ENCODE measurements at places on chromosomes 16 and 17.
A peak's percentile ranks its signal among the peaks of the same experiment; 100 is the strongest.

GRCh38 chr16:87250431-87250960 is 66.7 kb downstream of the C16orf95 start:
- DNase-seq, result no peak

- peak; percentile 34 for DNase-seq
Observed at GRCh38 chr17:7261379-7262191, 693 bp downstream of the CLDN7 start.

- DNase-seq, result no peak
Observed at GRCh38 chr16:88384222-88385111, 1.7 kb downstream of the ZNF469 start.

GRCh38 chr17:58112970-58113631 is 29.9 kb downstream of the DYNLL2 start:
- DNase-seq, result peak; percentile 66

- DNase-seq, result peak; percentile 52
Observed at GRCh38 chr17:19003543-19004420, 782 bp downstream of the FAM83G start.

GRCh38 chr17:80708480-80708879 is 163.8 kb downstream of the RPTOR start:
- no peak for DNase-seq

GRCh38 chr17:148757-149156 is 11.4 kb downstream of the SCGB1C2 start:
- no peak for DNase-seq

DNA sequence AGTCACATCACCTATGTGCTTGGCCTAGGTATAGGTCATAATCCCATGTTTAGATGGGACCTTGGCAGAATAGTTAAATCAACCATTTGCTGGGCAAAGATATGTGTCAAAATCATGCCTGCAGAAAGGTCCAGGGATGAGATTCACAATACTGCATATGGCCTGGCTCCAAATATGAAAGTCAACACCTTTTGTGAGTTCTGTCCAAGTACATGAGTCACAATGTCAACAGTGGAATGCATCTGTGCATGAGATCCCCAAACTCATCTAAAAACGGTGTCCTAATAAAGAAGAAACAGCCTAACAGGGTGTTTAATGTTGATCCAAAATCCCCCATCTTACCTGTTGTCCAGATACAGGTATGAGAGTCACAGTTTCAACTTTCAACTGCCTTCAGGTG is 1847.5 kb downstream of the TP53TG3F start:
- DNase-seq, result no peak

DNA sequence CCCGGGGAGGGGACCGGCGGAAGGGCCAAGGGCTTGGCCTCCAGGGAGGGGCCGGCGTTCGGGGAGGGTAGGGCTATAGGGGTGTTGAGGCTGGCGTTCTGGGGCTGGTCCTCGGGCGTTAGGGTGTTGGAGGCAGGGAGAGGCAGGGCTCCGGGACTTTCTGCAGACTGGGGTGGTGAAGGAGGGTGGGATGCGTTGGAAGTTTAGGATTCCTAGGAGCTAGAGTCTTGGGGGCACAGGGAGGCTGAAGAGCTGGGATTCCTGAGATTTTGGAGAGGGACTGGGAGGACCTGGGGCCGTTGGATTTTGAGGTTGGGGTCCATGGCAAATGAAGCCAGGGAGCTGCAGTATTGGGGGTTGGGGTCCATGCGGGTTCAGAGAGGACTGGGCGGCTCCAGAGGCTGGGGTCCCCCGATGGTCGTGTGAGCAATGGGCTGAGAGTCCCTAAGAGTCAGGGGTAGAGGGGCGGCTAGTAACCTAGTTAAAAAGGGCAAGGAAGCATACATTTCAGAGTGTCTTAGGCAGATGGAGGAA is 740 bp downstream of the NFATC2IP start:
- no peak for DNase-seq

DNA sequence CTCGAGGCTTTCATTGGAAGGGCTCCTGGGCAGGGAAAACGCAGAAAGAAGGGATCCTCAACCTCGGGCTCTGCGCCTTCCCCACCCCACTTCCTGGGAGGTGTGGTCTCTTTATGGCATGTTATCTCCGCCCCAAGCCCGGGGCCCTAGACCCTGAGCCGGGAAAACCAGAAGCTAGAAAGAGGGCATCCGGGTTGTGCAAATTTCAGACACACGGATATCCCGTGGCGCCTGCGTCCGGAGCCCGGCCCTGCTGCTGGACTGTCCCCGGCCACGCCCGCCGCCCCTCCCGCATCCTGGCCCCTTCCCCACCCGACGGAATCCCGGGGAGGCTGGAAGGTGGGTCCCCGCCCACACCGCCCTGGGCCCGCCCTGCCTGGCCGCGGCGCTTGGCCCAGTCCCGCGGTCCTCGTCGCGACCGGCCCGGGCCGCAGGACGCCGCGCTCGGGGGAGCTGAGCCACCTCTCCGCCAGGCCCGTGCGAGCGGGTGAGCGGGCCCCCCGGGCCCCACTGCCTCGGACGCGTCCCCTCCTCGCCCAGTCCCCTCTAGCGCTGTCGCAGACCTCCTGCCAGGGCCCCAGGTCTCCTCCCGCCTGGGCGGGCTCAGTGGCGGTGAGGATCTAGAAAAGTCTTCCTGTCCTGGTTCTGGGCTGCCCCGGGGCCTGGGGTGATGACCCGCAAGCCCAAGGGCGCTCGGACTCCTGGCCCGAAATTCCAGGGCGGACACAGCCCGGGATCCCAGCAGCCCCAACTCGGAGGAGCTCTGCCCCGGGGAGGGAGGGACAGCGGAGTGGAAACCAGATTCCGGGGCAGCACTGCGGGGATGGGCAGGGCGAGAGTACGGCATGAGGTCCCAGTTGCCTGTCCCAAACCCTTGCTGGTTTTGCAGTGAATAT is at the start of gene SLC16A5:
TSS of gene SLC16A5 (plus strand) at position 397 of the 896 bp plus-strand sequence. CDS start 5,683 bp downstream, outside the sequence.
- peak; percentile 92 for DNase-seq

GRCh38 chr17:37815536-37815935 is 70.7 kb upstream of the HNF1B start:
- DNase-seq, result no peak

DNA sequence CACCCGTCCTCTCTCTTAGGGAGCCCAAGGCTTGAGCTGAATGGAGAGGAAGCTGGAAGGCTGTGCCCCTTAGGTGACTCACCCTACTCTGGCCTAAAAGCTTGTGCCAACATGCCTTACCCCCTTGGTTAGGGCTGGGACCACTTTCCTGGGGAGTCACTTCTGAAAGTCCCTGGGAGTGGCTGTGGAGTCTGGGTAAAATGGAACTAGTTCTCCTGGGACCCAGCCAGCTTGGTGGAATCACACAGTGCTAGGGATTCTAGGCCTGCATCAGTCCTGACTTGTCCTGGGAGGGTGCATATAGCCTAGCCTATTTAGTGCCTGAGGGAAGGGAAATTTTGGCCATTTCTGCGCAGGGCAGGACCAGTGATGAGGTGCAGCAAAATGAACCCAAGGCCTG is 10.5 kb downstream of the MMP28 start:
- no peak for DNase-seq

GRCh38 chr17:4519361-4519788 is 20.7 kb downstream of the SPNS2 start:
- peak; percentile 71 for DNase-seq

GRCh38 chr16:53453928-53454327 is 19.7 kb downstream of the RBL2 start:
- no peak for DNase-seq

GRCh38 chr17:19630661-19631060 is 17.9 kb upstream of the ALDH3A2 start:
- no peak for DNase-seq

GRCh38 chr16:20415541-20415940 is 6.2 kb downstream of the ACSM5 start:
- DNase-seq, result no peak

GRCh38 chr17:40018211-40019121 is 3.2 kb downstream of the CSF3 start:
- peak; percentile 84 for DNase-seq

DNA sequence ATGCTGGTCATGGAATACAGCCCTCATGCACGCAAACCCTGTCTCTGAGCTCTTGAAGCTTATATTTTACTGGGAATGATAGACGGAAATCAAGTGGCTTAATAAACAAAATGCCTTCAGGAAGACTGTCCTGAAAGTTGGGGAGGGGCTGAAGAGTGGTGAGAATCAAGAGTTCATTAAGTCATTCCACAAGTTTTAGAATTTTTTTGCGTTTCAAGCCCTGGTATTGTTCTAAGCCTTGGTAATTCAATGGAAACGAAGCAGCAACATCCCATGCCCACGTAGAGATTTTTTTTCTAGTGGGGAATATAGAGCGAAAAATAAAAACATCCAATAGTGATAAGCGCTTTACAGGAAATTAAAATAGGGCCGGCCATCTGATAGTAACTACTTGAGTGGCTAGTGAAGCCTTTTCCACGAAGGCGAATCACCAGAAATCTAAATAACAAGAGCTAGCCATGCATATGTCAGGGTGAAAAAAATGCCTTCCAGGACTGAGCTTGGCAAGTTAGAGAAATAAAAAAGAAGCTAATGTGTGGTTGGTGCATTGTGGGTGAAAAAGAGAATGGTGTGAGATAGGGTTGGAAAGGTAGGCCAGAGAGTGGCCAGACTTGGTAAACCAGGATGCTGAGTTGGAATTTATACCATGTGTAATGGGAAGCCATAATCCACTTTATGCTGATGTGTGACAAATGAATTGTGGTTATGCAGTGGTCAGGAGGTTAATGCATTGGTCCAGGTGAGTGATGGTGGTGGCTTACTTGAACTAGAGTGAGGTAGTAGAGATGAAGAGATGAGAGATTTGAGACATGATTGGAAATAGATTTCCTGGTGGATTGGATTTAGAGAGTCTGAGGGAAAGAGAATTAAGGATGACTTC is 772 bp downstream of the PFAS start:
- no peak for DNase-seq

GRCh38 chr16:84637709-84638108 is 10.6 kb upstream of the KLHL36 start:
- DNase-seq, result no peak

DNA sequence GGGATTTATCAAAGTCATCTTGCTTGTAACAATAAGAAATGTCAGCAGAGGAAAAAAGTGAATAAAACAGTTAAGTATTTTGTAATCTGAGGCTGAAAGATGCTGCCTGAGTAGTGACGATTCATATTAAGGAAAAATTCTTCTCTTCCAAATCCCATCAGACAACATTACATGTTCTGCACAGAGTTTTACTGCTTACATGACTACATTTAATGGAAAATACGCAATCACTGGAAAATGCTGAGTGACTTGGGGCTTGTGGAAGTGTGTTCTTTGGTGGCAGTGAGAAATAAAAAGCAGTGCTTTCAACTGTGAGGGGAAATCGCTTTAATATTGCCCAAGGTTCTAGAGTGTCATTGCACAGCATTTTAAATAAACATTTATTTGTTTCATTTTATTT is 1025.2 kb upstream of the GOT2 start:
- DNase-seq, result no peak

DNA sequence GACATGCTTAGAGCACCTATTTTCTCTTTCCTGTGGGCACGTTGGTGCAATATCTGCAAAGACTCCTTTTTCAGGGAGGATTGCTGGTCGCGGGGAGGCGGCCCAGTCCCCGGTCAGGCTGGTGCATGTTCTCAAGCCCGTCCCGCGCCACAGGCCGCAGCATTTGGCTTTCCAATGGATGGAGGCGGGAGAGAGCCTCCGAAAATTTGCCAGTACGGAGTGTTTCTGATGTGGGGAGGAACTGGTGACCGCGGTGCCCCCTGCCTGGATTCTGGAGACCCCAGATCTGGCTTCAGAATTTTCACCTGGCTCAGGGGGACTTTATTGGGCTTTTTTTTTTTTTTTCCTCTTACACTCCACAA is 2.3 kb downstream of the CMIP start:
- DNase-seq, result no peak

GRCh38 chr17:73304971-73305812 is 6.6 kb downstream of the CDC42EP4 start:
- DNase-seq, result peak; percentile 86

DNA sequence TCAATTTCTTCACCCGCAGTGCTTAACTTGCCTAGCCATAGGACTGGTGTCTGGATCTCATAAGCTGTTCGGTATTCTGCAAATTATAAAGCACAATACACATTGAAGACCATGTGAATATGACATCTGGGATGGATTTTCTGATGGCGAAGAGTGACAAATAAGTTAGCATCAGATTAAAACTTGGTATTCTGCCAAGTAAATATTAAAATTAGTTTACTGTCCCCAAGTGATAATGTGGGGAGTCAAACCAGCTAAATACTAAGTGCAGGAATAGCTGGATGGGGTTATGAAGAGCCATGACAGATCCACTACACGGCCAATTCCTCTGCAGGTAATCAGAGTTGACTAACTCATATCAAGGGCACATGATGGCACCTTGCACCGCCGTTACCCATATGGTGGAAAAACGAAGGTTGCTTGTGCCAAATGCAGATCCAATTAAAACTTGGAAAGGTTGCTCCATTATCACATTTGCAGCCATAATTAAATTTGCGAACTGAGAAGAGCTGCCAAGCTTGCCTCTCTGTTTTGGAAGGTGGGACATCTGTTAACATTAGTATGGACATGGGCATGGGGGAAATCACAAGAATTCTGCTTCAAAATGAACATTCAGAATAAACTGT is 114.9 kb upstream of the TOM1L1 start:
- DNase-seq, result no peak

GRCh38 chr17:64685705-64686104 is 23.6 kb upstream of the SMURF2 start:
- no peak for DNase-seq

- no peak for DNase-seq
Observed at GRCh38 chr16:23435500-23435899, 17.5 kb downstream of the COG7 start.

- DNase-seq, result no peak
Observed at GRCh38 chr16:6947291-6947690, 385.4 kb upstream of the RBFOX1 start.

- DNase-seq, result no peak
Observed at GRCh38 chr17:1766382-1767135, 4.7 kb downstream of the SERPINF1 start.

GRCh38 chr17:77400445-77400870 is 259.7 kb downstream of the SEC14L1 start:
- DNase-seq, result no peak

- no peak for DNase-seq
Observed at GRCh38 chr17:411421-412120, 59.0 kb upstream of the RPH3AL start.

- no peak for DNase-seq
Observed at GRCh38 chr17:55769625-55770000, 18.8 kb downstream of the PCTP start.

DNA sequence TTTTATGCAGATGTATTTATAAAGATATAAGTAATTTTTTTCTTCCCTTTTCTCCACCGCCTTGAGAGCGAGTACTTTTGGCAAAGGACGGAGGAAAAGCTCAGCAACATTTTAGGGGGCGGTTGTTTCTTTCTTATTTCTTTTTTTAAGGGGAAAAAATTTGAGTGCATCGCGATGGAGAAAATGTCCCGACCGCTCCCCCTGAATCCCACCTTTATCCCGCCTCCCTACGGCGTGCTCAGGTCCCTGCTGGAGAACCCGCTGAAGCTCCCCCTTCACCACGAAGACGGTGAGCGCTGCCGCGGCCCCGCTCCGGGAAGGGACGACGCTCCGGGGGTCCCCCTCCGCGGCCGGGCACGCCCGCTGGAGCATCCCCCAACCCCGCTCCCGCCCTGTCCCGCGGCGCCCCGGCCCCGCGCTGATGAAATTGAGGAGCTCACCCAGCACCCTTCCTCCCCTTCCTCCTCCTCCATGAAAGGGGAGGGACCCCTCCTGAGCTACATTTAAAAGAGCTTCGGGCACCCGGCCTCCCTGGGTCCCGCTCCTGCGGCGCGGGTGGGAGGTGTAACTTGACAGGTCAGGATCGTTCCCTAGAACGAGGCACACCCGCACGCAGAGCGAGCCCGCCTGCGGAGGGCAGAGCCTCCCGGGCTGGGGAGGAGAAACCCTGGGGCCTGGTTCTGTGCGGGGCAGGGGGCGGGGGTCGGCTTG is 706 bp downstream of the HLF start:
- DNase-seq, result peak; percentile 44

GRCh38 chr17:30790279-30790678 is 34.2 kb downstream of the CRLF3 start:
- no peak for DNase-seq
